ENCODE measurements at places on chromosomes 4 and X.
A peak's percentile ranks its signal among the peaks of the same experiment; 100 is the strongest.

- DNase-seq: no peak
Measured at GRCh38 chrX:103782640-103783039, 6.0 kb downstream of the PLP1 start.

- DNase-seq: no peak
Measured at GRCh38 chrX:42021058-42021457, 97.7 kb upstream of the CASK start.

DNA sequence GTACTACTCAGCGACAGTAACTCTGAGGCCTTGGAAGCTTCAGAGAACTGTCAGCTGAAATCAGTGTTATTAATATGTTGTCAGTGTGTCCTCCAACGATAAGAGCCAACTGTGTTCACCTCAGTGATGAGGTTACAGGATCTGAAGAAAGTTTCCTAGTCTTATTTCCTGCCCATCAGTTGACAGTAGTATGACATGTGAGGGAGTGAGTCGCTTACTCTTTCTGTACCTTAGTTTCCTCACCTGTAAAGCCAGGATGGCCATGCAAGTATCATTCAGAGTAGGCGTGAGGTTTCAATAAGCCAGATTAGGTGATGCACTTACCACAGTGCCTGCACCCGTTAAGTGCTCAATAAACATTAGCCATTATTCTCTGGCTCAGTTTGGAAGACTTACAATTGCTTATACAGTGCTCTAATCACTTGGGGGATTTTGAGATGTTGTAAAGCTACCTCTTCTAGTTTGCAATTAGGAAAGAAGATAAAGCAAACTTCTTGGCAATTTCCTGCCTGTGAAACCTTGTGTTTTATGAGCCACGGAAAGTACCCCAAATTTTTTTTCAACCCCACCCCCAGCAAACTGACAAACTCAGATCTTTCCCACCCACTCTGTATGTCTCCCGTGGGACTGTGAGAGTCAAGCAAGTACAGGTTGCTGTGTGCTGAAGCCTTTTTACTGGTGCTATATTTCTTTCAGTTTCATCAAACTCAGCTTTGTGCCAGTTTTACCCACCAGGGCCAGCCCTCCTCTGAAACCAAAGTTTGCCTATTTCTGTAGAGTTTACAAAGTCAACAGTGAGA lies 62.2 kb downstream of the ANXA3 start:
- DNase-seq: no peak

- DNase-seq: no peak
Measured at GRCh38 chr4:177283167-177283566, 26.5 kb upstream of the NEIL3 start.

- DNase-seq: peak; percentile 98
Measured at GRCh38 chrX:71283403-71284143, at the start of gene NONO. TSS of gene NONO (plus strand) at chrX:71283635. CDS start at chrX:71290638, 7,003 bp downstream.

- no peak for DNase-seq
Measured at GRCh38 chr4:688854-689681, at the start of gene SLC49A3. TSS of gene SLC49A3 (minus strand) at chr4:689151. CDS start at chr4:689127, 24 bp downstream.

DNA sequence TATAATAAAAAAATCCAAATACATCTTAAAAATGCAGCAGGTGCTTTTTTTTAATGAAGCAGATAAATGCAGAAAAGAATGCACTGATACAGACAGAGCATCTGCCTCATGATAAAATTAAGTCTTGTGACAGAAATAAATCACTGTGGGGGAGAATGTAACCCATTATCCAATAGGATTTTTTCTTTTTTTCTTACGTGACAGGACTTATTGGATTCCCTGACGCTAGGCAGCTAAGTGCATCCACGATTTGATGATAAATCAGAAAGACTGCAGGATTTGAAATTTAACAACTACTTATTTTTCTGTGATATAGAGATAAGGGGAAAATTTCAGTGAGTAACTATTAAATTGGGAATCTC lies 110.6 kb upstream of the PPARGC1A start:
- no peak for DNase-seq

DNA sequence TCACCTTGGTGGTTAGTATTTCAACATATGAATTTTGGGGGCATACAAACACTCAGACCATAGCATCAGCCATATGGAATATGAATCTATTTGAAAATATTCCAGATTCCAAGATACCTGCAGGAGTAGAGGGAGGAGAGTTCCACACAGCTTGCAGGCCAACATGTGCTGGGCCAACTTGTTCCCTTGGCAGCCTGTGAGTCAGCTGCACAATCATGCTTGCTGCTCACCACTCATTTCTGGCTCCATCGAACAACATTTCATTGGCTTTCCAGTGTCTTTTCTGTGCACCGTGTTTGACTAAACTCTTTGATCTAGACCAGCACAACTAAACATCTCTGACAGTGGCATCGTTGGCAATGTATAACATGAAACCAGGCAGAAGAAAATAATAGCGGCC lies 282.5 kb upstream of the RASGEF1B start:
- DNase-seq: no peak

GRCh38 chr4:21795091-21795490 lies 153.5 kb downstream of the KCNIP4 start:
- no peak for DNase-seq

GRCh38 chr4:36269101-36269500 lies 12.3 kb upstream of the DTHD1 start:
- DNase-seq: no peak

- no peak for DNase-seq
Measured at GRCh38 chr4:140735779-140736391, 20.3 kb downstream of the TBC1D9 start.

DNA sequence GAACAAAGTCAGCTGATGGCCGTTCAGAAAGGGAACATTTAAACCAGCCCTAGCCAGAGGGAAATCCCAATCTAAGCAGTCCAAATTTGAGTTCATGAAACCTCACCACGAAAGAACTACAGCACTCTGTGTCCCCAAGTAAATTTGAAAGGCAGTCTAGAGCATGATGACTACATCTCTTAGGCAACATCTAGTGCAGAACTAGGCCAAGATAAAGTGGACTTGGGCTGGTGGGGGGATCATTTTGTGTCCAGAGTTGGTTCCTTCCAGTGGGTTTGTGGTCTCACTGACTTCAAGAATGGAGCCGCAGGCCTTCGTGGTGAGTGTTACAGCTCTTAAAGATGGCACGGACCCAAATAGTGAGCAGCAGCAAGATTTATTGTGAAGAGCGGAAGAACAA lies 64.9 kb downstream of the KLHL4 start:
- no peak for DNase-seq
